ENCODE measurements at places on chromosomes 7 and 10.

DNA sequence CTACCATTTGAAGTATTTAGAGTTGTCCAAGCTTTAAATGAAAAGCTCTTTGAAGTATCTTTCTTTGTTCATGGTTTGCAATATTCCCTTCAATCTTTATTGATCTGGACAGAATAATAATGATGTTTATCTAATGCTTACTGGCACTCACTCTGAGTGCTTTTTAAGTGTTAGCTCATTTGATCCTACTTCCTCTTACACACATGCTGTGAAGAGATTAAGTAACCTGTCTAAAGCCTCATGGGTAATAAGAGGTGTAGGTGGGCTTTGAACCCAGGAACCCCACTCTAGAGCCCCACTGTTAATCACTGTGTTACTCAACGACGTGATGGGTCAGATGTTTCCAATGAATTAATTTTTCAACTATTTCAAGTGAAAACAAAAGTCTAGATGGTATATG lies 31.1 kb upstream of the ADD3 start:
- no peak for DNase-seq

DNA sequence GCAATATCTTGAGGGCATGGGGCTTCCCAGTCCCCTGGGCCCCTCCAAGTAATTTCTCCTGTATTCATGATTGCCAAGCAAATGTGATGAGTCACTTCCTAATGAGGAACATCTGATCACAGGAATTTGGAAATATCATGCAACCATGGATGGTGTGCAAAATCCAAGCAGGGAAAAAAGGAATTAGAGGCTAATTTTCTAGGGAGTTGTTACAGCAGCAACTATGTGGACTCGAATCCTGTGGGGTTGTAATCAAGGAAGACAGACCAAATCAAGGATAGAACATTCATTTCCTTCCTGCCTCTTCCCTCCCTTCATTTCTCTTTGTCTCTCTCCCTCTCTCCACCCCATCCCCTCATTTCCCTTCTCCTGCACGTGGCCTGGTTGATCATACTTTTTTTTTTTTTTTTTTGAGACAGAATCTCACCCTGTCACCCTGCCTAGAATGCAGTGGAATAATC lies 23.9 kb upstream of the AGFG2 start:
- no peak for DNase-seq

DNA sequence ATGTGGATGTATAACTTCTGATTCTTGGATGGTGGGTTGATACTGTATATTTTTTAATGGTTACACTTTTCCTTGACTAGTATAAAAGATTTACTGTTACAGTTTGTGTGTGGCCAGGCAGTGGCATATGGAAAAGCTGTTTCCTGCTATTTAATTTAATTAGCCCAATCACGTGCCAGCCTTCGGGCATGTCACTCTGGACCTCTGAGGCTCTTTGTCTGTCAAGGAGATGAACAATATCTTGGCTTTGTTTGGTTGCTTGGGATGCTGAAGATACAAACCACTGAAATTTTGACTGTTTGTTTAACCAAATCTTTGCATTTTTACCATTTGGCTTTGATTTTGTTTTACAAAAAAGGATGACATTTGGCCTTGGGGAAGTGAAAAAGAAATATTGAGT lies 185.0 kb downstream of the HDAC9 start:
- no peak for DNase-seq

DNA sequence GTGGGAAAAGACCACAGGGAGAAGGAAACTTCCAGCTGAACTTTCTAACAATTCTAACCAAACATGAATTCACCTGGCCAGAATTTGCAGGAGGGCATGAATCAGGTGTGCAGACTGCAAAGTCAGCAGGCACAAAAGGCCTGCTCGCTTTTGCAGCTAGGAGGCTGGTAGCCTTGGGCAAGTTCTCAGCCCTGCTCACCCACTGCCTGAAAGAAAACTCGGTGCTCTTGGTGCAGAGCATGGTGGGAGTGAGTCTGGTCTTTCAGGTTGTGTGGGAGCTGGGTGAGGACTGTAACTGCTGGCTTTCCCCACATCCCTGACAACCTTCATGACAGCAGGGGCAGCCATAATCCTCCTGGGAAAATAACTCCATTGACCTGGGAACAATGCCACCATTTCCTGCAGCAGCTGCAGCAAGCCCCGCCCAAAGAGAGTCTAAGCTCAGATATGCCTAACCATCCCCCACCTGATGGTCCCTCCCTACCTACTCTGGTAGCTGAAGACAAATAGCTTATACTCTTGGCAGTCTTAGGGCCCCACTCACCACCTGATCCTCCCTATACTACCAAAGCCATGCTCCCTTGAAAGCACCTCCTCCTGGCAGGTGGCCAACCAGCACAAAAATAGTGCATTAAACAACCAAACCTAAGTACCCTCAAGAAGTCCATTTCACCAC lies 31.6 kb downstream of the ZNF117 start:
- DNase-seq = no peak

DNA sequence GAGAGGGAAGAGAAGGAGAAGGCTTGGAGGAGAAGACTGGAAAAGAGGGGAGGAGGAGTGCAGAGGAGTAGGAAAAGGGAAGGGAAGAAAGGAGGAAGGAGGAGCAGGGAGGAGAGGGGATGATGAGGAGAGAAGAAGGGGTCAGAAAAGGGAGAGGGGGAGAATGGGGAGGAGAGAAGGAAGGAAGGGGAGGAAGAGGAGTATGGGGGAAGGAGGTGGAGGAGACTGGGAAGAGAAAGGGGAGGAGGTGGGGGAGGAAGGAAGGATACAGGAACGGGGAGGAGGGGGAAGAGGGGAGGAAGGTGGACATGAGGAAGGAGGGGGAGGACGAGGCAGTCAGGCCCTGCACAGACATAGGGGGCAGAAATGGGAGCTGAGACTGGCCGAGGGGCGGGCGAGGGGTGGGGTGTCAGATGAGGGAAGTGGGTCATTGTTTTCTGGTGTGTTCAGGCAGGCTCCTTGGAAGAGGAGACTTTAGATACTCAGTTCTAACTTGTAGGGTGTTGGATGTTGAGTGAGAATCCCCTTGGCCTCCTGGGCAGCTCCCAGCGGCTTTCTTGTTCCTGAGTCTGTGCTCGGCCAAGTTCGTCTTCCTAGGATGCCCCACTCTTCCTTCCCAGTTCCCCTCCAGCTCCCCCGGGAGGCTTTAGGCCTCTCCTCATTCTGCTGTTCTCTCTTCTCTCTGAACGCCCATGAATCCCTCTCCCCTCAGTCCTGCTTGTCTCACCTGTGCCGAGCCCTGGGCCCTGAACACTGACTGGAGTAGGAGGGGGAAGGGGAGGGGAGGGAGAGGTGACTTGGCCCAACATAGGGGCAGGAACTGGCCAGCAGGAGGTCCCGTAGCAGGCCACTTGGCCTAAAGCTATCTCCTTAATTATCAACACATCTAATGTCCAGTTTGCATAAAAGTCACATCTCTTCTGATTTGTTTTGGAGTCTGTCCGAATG lies 12.8 kb upstream of the CRHR2 start:
- no peak for DNase-seq

All from LoVo (cell line).